Upper lobe of left lung (tissue), 6 donors: ENCODE measurements at places on chromosomes 12 and 14. TPM values are rescaled to one million over a fixed set of nuclear protein-coding genes. Genes with fewer than 3 reads are reported as not detected.

DNA sequence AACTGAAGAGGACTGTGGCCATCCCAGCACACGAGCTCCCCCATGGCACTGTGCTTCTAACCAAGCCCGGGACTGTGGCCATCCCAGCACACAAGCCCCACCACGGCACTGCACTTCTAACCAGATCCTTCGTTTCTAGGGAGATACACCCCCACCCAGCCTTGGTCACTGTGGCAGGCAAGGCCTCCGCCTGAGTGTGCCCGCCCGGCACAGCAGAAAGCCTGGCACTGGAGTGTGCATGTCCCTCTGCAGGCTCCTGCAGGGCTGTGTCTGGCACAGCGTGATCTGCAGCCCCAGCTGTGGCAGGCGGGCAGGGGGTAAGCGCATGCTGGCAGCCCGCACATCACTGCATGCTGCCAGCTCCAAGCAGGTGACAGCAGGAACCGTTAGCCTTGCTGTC, 49.8 kb downstream of the CCDC85C start:
- no peak for DNase-seq

DNA sequence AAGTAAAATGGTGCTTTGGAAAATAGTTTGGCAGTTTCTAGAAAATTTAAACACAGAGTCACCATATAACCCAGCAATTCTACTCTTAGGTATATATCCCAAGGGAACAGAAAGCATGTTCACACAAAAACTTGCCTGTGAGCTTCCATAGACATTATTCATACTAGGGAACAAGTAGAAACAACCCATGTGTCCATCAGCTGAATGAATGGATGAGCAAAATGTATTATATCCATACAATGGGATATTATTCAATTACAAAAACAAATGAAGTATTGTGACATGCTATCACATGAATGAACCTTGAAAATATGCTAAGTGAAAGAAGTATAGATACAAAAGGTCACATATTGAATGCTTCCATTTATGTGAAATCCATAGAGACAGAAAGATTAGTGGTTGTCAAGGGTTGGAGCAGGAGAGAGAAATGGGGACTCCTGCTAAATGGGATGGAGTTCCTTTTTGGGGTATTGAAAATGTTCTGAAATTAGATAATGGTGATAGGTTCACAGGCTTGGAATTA, 7.9 kb downstream of the SLC10A1 start:
- DNase-seq = no peak

DNA sequence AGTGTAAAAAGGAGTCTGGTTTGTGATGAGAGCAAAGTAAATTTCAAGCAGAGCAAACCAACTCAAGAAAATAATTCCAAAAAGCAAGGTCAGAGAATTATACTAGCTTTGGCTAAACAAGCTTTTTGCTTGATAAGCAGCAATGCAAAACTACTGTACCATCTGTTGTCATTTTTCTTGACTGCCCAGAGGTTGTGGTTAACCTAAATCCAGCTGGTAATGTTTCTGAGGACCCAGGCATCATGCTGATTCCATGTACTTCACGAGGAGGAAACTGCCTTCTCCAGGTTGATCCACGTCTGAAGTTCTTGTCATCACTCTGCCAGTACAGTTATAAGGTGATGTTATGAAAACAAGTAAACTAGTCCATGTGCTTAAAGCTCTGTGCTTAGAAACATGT, 185.2 kb downstream of the ACSS3 start:
- DNase-seq = no peak

- no peak for DNase-seq
These were observed 680 bp downstream of the ASB8 start for GRCh38 chr12:48156652-48157017.

DNA sequence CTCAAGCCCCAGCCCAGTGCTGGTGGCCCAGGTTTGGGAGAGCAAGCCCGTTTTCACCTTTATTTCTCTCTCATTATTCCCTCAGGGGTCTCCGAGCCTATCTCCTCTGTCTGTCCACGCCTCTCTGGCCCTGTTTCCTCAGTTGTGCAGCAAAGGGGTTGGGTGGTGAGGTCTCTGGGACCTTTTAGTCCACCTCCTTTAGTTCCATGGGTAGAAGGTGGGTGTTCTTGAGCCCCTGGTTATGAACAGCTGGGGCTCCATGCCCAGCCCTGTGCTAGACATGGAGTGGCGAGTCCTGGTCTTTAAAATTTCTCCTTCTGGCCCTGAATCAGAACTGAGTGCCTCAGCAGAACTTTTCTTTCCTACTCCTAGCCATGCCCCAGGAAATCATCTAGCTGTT, 1.3 kb upstream of the NGB start:
- DNase-seq = no peak

GRCh38 chr12:13080266-13080665, 23.2 kb downstream of the GSG1 start:
- DNase-seq = no peak

DNA sequence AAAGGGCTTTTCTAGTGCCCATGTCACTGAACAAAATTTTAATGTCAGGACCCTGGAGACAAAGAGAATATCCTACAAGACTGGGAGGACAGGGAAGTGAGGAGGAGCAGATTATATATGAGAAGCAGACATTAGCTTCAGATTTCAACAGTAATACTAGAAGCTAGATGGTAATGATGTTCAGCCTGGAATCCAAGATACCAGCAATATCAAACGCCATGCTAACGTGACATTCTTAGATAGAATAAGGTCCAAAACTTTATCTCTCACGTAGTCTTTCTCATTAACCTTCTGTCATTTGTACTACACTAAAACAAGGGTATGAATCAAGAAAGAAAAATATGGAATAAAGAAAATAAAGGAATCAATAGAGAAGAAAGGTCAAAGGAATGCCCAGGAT, 18.7 kb downstream of the SOS2 start:
- DNase-seq = no peak

- no peak for DNase-seq
These were observed 101.6 kb downstream of the PELI2 start for GRCh38 chr14:56219666-56220413.

DNA sequence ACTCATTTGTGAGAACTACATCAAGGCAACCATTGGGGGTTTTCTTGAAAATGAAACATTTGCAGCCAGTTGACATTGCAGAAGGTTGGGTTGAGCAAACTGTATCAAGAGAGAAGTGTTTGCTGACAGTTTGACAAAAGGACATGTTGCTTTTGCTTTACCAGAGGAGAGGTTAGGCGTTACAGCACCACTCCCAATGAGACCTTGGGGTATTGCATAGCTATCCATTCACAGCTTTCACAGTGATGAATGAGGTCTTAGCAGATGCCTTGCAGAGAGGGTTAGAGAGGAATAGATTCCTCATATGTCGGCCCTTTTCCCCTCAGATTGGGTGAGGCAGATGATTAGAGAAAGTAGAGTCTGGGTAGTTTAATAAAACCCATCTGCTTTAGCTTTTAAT, 988.9 kb upstream of the FLRT2 start:
- no peak for DNase-seq

- peak; percentile 36 for DNase-seq
These were observed 1.1 kb downstream of the SLC6A15 start for GRCh38 chr12:84911271-84912197.

DNA sequence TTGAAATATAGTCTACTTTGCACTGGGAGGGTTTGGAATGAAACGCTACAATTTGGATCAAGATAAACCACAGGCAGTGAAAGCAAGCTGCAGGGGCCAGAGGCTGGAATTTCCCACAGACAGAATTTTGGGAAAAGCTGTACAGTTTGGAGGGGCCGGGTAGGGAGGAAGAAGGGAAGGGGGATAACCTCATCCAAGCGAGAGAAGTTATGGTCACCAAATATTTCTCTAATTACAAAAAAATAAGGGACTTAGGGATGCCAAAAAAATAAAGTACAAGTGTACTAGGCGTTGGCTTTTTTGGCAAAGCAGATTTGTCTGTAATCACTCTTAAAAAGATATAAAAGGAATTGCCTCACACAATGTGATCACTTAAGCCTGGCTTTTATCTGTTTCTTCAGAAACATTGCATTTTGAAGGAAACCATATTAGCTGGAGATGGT, 31.2 kb upstream of the ADGRD1 start:
- no peak for DNase-seq

DNA sequence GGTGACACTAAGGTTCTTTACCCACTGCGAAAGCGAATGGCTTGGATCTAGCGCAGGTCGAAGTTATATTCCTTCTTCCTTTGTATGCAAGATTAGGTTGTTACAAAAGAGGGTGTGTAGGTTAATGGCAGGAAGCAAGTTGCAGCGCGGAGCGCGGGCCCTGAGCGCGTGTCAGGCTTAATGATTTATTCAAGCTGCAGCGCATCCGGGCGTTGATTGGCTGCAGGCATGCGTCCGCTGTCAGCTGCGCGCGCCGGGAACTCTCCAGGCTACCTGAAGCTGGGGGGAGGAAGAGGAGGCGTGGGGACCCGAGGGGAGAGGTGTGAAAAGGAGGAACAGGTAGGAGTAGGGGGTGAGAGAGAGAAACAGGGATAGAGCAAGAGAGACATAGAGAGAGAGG, 7.4 kb downstream of the ASCL1 start:
- DNase-seq = peak; percentile 82

- DNase-seq = no peak
These were observed 242.0 kb upstream of the DAAM1 start for GRCh38 chr14:58946431-58946830.

DNA sequence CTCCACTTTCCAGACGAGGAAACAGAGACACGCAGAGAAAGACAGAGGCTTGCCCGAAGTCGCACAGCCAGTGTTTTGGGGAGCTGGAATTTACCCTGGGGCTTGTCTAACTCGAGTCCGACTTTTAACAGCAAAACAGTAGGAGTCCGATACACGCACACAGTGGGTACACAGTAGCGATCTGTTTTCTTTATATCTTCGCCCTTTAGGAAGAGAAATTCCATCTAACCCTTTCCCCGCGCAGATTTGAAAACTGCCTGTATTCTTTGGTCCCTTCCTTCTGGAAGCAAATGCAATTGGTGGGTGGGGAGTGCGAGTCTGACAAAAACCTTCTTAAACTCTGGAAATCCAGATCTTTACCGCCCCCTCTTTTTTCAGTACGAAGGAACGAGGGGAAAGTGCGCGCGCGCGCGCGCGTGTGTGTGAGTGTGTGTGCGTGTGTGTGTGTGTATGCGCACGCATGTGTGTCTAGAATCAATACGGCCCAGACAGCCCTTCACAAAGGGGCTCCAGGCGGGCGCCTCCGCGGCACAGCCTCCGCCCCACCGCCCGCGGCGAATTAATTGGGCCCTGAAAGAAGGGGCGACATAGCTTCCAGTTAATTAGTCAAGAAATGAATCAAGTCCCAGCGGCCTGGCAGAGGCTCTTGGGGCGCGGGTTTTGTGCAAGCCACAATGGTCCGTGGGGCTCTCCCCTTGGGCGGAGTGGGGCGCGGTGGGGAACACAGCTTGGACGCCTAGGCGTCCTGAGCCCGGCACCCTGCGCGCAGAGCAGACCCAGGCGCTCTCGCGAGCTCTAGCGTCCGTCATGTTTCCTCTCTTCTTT, 14.0 kb upstream of the TBX3 start:
- no peak for DNase-seq

DNA sequence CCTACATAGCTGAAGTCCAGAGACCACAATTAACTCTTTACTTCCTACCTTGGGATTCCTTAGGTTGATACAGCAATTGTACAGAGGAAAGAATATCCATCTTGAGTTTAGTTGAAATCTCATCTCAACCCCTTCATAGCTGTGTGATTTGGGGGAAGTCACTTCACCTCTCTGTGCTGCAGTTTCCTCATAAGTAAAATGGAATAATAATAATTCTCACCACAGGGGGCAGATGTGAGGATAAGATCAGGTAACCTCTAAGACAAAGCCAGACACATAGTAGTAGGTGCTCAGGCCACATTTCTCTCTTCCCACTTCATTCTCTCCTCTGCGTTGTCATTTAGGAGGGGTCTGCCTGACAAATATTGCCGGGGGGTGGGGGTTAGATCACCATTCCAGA, 6.7 kb downstream of the FOXN4 start:
- no peak for DNase-seq

GRCh38 chr14:23487216-23487615, 17.7 kb downstream of the NGDN start:
- no peak for DNase-seq

Gene TAS2R7
- not detected for total RNA-seq

Gene RGS6
- 2.2 TPM for total RNA-seq

Gene KLHL33
- 0.24 TPM for total RNA-seq

Gene A2M
- total RNA-seq = 1,130 TPM

Gene KCNK13
- total RNA-seq = 0.22 TPM

Gene IFNG
- total RNA-seq = not detected
